Globus pallidus (tissue), 1 donor: ENCODE measurements at places on chromosomes 11 and 22.

DNA sequence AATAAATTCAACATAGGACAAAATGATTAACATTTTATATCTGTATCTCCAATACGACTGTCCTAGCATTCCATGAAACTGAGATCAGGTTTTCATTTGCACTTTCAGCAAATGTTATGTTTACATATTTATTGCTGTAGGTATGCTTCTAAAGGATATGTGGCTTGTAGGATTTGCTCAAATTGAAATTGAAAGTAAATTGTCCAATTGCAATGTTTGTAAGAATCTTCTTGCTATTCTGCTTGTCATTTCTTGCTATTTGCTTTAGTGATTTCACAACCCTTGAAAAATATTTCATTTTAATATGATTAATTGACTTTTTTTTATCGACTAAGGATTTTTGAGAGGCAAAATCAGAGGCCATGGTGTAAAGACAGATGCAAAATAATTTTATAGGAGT, 904.2 kb upstream of the RAG2 start:
- no peak for DNase-seq

GRCh38 chr11:2517016-2517385, 72.2 kb downstream of the KCNQ1 start:
- no peak for DNase-seq

GRCh38 chr11:113497066-113497910, 22.1 kb upstream of the DRD2 start:
- DNase-seq, result no peak

DNA sequence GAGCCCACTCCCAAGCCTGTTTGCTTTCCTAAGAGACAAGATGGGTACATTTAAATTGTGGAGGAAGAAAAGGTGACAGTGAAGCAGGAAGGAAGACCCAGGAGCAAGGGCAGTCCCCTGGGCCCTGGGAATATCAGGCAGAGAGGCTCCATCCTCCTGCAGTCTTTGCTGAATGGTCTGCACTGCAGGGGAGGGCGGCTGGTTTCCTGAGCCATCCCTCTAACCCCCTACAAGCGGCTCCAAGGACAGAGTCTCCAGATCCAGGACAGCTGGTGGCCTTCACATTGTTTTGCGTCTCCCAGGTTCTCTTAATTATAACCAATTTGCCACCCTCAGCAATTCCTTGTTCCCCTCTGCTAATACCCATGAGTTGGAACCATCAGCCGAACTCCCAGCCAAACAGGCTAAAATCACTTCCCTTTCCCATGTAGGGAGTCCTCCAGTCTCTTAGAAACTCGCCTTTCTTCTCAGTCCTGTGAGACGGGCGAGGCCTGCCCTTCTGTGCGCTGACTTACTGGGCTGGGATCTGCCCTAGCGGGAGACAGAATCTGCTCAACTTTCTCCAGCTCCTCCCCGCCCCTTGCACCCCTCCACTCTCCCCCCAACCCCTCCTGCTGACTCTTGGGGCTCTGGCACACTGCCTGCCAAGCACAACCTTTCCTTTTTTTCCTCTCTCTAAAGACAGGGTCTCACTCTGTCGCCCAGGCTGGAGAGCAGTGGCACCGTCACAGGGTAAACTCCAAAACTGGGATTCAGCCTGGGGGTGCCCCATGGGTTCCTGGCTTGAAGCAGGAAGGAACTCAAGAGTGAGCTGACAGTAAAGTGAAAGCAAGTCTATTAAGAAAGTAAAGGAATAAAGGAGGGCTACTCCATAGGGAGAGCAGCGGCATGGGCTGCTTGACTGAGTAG, 53.4 kb upstream of the EMID1 start:
- peak; percentile 71 for DNase-seq

DNA sequence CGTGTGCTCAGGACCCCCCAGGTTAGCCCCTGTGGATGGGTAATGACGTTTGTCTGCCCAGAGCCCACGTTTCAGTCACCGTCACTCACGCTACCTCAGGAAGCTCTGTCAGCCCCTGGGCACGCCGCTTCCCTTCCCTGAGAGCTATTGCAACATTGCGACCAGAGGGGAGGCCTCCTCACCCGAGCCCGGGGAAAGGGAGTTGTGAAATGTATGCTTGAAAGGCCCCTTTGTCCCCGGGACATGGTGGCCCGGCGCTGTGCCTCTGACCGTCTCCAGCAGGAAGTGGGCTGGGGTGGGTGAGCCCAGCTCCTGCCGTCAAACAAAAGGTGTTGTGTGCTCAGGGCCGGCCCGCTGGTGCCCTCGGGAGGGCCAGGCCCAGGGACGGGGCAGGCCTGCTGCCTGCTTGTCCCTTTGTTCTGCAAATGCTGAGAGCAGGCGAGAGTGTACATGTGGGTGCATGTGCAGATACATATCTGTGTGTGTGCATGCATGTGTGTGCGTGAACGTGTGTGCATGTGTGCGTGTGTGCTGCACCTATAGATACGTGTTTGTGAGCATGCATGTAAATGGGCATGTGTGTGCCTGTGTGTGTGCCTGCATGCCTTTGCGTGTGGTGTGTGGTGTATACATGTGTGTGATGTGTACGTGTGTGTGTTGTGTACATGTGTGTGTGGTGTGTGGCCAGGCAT, 1125.0 kb downstream of the BRD1 start:
- peak; percentile 94 for DNase-seq

GRCh38 chr22:48799227-48799970, 1028.3 kb downstream of the BRD1 start:
- DNase-seq, result no peak

DNA sequence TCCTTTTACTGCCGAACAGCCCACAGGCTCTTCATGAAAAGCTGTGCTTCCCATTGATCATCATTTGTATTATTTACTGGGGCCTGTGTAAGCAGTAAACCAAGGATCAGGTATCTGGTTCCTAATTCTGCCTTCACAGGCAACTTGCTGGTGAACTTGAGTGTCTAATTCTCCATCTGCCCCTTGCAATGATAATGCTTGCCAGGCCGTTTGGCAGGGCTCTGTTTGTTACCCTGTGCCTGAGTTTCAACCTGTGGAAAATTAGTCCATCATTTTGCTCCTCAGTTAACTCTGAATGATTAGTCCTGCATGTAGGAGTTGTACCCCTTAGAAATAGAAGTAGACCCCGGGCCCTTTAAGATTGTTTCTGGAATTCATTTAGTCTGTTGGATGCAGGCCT, 298.4 kb upstream of the CADM1 start:
- no peak for DNase-seq

GRCh38 chr11:82814379-82814778, 80.7 kb upstream of the FAM181B start:
- DNase-seq, result no peak

- no peak for DNase-seq
Observed at GRCh38 chr11:6320411-6321155, at the start of gene CAVIN3. Gene CAVIN3 (minus strand): TSS chr11:6320501. CDS start chr11:6320476, 25 bp downstream.

- no peak for DNase-seq
Observed at GRCh38 chr11:113876798-113877669, 1.7 kb upstream of the USP28 start.
